AG08396 (cell line): ENCODE measurements at places on chromosomes 6 and 20.
A peak's percentile ranks its signal among the peaks of the same experiment; 100 is the strongest.

DNA sequence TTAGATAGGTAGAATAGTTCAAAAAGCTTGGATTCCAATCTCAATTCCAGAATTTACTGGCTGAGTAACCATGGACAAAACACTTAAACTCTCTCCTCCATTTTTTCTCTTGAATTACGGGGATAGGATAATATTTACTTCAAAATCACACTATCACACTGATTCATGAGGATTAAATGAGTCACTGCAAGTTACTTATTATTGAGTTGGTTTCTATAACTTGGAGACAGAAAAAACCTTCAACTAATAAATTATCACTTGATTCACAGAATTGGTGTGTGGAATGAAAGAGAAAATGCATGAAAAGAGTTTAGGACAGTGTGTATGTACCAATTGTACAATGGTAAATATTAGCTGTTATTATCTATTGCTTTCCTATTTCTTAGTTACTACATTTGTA lies 585.2 kb downstream of the PHF3 start:
- DNase-seq = no peak

- peak; percentile 39 for DNase-seq
Observed at GRCh38 chr6:551405-551804, 105.5 kb downstream of the HUS1B start.

GRCh38 chr20:16942756-16943155 lies 194.6 kb downstream of the OTOR start:
- DNase-seq = no peak

DNA sequence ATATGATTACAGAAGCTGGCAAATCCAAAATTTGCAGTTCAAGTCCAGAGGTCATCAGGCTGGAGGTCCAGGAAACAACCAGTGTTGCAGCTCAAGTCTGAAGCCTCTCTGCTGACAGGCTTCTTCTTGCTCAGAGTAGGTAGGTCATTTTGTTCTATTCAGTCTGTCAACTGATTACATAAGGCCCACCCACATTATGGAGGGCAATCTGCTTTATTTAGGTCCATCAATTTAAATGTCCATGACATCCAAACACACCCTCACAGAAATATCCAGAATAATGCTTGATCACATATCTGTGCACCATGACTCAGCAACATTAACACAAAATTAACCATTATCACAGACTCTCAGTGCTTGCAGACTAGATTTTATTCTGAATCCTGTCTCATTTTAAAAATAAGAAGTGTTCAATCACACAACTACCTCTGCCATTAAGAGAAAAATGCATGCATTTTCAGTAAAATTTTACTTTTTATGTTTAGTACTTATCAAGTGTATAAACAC lies 759.2 kb upstream of the ADGRB3 start:
- no peak for DNase-seq

- no peak for DNase-seq
Observed at GRCh38 chr6:116382587-116382986, 11.8 kb downstream of the DSE start.

GRCh38 chr6:163761481-163761880 lies 347.0 kb downstream of the QKI start:
- no peak for DNase-seq

GRCh38 chr20:2507875-2508630 lies 662 bp downstream of the ZNF343 start:
- peak; percentile 41 for DNase-seq

DNA sequence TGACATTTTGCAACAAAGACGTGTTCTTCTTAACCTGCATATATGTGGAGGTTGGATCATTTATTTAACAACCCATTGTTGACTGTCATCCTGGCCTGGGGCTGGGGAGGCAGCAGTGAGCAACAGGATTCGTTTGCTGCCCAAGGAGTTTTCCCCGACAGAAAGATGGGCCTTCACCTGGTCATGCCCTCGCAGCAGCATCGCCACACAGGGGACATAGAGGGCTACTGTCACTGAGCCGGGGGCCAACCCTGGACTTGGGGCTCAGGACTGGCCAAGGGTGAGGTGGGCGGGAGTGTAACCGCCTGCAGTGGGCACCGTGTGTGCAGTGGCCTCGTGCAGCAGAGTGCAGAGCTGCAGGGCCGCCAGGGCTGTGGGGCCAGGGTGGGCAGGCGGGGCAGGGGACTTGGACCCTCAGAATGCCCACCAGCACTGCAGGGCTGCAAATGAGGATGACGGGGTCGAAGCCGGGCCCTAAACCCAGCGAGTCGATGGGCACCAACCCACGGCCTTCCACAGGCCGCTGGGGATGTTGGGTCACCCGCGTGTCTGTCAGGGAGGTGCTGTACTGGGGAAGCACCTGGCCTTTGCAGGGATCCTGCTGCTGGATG lies 11.8 kb downstream of the DUSP22 start:
- DNase-seq = no peak

DNA sequence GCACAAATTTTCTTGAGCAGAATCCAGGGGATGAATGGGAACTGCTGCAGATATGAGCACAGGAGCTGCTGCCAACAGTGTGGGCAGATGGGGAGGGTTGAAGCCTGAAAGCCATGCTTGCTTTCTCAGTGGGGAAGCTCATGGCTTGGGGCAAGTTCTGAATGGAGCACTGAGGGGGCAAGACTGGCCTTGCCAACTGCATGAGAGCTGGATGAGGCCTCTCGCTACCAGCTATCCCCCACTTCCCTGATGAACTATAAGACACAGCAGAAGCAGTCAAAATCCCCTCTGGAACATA lies 28.3 kb downstream of the TREM1 start:
- no peak for DNase-seq

DNA sequence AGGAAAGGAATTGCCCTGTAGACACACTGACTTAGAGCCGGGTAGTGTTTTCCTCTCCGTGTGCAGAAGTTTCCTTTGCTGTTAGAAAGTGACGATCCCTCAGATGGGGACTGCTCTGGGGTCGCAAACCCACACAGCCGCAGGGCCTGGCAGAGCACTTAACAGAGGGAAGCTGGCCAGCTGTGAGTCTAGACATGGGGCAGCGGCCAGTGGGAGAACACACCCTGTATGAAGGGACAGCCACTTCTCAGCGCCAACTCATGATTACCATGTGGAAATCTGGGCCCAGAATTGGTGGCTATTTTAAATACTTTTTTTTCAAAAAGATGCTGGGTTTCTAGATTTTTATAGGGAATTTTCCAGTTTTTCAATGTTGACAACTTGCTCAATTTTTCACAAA lies 39.4 kb downstream of the SLC9A8 start:
- no peak for DNase-seq

DNA sequence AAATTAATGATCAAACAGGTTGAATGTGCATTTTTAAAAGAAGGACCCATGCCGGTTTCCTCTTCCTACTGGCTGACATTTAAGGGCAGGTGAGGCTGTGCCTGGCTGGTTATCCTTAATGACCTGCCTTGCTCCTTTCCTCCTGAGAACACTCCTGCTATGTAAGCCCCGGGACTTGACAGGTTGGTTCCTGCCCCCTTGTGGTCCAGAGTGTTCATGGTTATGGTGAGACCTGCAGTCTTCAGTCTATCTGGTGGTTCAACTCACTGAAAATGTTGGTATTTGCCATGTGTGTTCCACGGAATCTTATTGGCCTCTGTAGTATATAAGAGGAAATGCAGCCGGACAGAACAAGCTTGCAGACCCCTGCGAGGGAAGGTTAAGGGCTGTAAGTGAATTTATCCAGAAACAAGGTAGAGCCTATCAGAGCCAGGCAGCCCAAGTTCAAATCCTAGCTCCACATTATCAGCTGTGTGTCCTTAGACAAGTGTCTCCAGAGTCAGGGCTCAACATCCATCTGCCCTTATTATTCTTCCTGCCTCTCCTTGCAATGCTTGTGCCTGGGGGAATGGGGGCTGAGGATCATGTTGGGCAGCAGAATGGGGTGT lies 5.2 kb upstream of the BPIFA3 start:
- DNase-seq = peak; percentile 32

DNA sequence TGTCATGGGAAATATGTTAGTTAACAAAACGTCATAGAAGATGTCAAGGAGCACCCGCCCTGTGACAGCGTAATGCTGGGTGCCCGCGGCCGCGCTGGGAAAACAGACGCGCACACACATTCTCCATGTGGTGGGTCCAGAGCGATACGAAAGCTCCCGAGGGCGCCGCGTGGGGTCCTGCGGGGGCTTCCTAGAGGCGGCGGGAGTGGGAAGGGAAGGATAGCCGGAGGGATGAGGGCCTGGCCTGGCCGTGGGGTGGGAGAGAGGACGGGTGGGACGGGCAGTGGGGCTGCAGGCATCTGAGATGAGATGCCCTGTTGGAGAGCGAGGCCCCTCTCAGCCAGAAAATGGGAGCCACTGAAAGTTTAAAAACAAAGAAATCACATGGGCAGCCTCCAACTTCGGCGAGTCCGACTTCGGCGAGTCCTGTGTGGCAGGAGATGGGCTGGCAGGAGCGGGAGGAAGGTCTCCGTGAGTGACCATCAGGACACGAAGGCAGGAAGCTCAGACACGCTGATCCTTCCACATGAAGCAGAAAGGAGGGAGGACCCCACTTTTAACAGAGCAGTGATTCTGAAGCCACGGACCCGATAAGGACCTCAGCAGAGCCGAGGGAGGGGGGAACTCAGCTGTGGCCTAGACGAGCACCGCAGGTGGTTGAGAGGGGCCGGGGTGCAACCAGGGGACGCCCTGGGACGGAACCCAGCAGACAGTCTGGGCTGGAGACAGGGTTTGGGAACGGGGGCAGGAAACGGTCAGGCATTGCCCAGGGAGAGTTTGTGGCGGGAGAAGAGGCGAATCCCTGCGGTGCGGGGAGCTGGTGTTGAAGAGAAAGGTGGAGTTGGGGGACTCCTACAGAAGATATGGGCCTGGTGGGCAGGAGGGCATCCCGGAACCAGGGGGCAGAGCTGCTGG lies 114.1 kb upstream of the FRMD1 start:
- DNase-seq = no peak

- no peak for DNase-seq
Observed at GRCh38 chr6:15989397-15989796, 139.5 kb upstream of the MYLIP start.

GRCh38 chr6:149854532-149854931 lies 9.6 kb downstream of the LRP11 start:
- DNase-seq = peak; percentile 26

DNA sequence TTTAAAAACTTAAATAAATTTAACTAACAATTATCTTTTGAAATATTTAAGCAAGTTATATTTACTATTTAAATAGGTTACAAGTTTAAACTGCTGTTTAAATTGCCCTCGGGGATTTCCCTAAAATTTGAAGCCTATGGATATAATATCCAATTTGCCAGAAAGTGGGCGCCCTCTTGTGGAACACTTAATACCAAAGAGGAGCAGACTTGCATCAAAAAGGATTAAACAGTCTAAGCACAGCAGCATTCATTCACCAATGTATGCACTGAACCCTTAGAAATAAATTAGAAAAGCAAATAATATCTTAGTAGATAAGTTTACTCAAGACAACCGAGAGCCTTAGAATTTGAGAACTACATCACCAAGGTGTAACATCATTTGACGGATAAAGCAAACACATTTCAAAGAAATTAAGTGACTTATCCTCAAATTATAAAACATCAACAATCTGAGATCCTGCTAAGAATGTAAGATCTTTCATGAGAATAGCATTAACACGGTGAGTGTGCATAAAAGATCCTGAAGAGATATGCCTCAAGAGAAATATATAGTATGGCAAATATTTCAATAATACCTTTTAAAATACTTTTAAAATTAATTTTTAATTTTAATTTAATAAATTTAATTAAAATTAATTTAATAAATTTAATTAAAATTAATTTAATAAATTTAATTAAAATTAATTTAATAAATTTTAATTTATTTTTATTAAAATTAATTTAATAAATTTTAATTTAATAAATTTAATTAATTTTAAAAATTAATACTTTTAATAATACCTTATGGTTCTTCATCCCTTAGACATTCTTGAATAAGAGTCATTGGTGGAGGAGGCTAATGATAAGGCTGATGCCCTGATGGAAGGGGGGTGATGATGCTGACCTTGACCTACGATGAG lies 11.5 kb upstream of the MEP1A start:
- peak; percentile 21 for DNase-seq

- no peak for DNase-seq
Observed at GRCh38 chr6:85368631-85369030, 81.3 kb upstream of the NT5E start.

- DNase-seq = no peak
Observed at GRCh38 chr6:30741063-30741779, 1.3 kb downstream of the FLOT1 start.

DNA sequence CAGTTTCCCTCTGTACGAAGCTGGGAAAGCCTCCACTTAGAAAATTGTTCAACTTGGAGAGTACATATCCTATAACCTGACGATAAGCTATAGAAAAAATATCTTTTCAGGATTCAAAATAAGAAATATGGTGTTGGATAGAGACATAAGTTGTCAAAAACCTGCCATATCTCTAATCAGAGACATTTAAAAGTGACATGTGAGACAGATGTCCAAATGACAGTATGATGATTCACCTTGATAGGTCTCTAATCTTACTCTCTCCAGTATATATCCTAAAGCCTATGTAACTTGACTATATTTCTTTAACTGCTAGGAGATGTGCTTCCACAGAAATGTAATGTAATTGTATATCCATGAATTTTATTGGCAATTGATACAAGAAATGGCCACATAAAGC lies 932.4 kb upstream of the MAN1A1 start:
- DNase-seq = no peak

DNA sequence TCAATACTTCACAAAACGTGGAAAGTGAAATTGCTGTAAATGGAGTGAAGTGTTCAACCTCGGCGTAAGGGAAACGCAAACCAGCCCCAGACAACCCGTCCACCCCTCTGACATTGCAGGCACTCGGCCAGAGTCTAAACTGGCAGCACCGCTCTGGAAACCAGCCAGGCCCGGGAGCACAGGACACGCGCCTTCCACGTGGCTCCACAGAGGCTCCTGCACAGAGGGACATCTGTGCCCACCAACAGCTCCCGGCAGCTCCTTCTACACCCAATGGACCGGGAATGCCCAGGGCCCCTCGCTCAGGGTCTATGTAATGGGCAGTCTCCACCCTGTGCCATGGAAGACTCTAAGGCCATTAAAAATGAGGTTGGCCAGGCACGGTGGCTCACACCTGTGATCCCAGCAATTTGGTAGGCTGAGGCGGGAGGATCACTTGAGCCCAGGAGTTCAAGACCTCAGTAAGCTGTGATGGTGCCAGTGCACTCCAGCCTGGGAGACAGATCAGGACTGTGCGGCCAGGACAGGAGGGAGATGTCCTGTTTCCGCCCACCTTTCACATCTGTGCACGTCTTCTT lies 3.4 kb upstream of the HELZ2 start:
- no peak for DNase-seq

DNA sequence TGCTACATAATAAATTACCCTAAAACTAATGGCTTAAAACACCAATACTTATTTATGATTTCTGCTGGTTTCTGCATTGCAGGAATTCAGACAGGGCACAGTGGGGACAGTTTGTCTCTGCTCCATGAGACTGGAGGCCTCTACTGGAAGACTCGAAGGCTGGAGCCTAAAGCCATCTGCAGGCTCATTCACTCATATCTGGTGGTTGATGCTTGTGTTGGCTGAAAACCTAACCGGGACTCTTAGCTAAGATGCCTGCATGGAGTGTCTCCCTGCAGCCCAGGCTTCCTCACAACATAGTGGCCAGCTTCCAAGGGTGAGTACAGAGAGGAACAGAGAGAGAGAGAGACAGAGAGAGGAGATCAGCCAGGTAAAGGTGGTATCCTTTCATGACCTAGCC lies 195.5 kb upstream of the FOXA2 start:
- no peak for DNase-seq
